ENCODE measurements at places on chromosomes 16 and 17. TPM values are rescaled to one million over a fixed set of nuclear protein-coding genes. Genes with fewer than 3 reads are reported as not detected.

The HOXB1 gene
- not detected for total RNA-seq

The APOH gene
- total RNA-seq: 5.1 TPM

The TBC1D3C gene
- not detected for total RNA-seq

The CLEC18A gene
- total RNA-seq: 4.2 TPM

The ZNF768 gene
- 58.6 TPM for total RNA-seq

The GCGR gene
- not detected for total RNA-seq

The KRT24 gene
- total RNA-seq: 1.1 TPM

The CAPN15 gene
- 139 TPM for total RNA-seq

The HAP1 gene
- total RNA-seq: 0.10 TPM

The KRTAP4-6 gene
- total RNA-seq: not detected

The SCIMP gene
- total RNA-seq: 1.5 TPM

The KRTAP2-2 gene
- not detected for total RNA-seq

The MYH1 gene
- total RNA-seq: not detected

The CPHXL gene
- not detected for total RNA-seq

The UTS2R gene
- not detected for total RNA-seq

The USP43 gene
- 15.6 TPM for total RNA-seq

The GP1BA gene
- not detected for total RNA-seq

The RUNDC1 gene
- total RNA-seq: 18.7 TPM

The SRCIN1 gene
- total RNA-seq: 1.1 TPM

The CFAP119 gene
- 8.6 TPM for total RNA-seq

The SLC9A5 gene
- 0.48 TPM for total RNA-seq

The HASPIN gene
- 2.6 TPM for total RNA-seq

The SLC52A1 gene
- total RNA-seq: 2.6 TPM

Data from colonic mucosa (tissue), 4 donors.